ENCODE measurements at places on chromosomes 2 and 18.
A peak's percentile ranks its signal among the peaks of the same experiment; 100 is the strongest.

DNA sequence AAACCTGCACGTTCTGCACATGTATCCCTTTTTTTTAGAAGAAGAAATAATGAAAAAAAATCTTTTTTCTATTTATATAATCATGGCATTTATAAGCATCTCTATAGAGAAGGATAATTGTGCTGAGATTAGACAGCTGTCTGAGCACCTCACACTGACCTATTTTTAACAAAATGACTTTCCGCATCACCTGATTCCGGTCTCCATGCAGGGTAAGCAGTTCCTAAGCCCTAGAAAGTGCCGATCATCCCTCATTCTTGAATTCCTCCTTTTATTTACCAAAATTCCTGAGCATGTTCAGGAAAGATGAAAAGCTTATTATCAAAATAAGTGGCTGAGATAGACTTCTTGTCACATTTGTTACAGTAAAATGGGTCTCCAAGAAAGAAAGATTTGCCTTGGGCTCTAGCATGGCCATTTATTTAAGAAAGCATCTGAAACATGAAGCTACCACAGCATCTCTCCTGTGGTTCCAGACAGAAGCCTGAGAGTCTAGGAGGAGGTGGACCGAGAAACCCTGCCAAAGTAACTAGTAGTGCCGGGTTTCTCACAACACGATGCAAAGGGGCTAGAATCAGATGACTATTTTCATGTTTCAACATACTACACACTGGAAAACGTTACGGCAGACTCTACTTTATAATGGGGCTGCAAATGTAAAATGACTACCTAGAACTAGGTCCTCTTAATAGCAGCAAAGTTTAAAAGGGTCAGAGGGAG lies 670 bp downstream of the GKN1 start:
- DNase-seq: no peak

DNA sequence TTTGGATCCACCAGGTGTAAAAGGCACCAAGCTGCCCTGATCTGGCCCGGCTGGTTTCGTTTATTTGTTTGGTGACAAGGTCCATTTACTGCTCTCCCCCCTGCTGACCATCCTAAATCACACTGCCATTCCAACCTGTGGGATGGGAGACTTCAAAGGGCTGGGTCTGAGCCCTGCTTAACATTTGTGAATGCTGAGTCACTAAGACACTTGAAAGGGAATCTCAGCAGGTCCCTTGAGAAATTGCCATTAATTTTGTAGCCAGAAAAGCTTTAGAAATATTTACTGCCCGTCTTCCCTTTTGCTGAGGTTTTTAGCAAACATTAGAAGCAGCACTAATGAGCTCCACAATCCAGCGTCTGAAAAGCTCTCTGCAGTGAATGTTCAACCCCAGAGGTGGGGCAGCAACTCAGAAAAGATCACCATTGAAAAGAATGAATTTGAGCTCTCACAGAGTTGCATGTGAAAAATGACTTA lies 133.8 kb downstream of the ARL4C start:
- DNase-seq: peak; percentile 55

DNA sequence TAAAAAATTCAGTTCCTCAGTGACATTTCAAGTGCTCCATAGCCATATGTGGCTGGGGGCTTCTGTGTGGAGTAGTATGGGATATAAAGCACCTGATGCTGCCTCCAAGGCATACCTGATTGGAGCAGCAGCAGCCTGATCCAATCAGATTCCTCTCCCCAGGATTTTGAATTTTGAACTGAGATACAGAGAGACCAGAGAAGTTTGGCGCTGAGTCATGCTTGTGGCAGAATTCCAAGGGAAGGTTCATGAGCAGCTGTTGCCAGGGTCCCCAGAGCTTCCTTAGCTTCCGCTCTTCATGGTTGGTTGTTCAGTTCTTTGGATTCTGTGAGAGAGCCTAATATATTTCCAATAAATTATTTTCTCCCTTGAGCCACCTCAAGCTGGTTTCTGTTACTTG lies 29.0 kb upstream of the CFAP36 start:
- DNase-seq: peak; percentile 53

DNA sequence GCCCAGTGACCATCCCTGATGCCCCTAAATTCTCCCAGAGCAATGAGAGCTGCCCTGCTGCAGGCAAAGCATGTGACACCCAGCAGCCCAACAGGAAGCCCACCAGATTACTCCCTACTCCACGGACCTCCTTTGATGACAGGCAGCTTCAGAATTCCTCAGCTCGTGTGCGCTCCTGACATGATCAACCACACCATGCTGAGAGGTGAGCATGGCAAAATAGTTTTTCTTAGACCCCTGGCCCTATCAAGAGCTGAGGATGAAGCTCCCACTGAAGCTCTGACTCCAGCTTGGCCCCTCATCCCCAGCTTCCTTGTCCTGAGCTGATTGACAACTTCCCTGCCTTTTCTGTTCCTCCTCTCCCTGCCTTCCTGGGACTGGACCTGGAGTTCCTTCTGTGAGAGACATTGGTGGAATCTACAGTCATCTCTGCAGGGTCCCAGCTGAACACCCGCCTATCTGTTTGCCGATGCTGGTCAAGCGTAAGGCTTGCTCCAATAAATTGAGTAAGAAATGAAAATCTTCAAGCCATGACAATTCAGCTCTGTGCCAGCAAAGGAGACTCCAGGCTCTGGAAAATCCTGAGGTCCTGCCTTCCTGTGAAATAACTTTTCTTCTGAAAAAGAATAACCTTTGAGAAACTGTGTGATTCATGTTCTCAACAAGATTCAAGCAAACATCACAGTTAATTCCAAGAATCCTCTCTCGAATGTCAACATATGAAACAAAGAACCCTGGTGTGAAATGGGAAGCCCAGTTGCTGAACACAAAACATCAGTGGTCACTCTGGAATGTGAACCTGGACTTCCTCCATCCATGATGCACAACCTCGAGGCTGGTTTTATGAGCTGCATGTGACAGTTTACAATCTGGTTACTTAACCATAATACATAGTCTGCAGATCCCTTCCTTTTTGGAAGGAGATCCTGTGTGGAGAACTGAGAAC lies 201.1 kb downstream of the SPP2 start:
- DNase-seq: peak; percentile 92

- DNase-seq: no peak
Observed at GRCh38 chr18:59150236-59150635, 10.6 kb downstream of the SEC11C start.

DNA sequence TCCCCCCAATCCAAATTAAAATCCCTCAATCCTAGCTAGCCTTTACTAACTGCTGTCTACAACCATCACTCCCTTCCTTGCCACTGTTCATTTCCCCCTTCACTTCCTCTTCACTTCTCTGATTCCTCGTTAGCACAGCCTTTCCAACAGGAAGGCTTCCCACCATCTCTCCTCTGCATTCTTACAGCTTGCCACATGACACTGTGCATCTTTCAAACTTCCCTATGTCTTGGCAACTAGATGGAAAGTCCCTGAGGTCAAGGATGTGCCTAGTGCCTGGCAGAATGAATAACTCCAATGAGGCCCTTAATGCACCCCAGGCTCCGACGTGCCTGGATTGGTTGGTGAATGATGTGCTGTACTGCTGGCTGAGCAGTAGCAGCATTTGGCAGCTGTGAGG lies 15.2 kb downstream of the SAP130 start:
- no peak for DNase-seq

DNA sequence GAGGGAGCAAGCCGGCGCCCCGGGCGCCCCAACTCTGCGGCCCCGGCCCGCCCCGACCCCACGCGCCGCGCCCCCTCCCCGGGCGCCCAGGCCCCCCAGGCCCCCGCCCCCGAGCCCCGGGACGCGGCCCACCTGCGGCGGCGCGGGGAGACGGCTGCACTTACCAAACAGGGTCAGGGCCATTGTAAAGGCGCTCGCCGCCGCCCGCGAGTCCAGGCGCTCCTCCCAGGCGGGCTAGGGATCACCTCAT lies 526 bp downstream of the CHN1 start:
- no peak for DNase-seq

DNA sequence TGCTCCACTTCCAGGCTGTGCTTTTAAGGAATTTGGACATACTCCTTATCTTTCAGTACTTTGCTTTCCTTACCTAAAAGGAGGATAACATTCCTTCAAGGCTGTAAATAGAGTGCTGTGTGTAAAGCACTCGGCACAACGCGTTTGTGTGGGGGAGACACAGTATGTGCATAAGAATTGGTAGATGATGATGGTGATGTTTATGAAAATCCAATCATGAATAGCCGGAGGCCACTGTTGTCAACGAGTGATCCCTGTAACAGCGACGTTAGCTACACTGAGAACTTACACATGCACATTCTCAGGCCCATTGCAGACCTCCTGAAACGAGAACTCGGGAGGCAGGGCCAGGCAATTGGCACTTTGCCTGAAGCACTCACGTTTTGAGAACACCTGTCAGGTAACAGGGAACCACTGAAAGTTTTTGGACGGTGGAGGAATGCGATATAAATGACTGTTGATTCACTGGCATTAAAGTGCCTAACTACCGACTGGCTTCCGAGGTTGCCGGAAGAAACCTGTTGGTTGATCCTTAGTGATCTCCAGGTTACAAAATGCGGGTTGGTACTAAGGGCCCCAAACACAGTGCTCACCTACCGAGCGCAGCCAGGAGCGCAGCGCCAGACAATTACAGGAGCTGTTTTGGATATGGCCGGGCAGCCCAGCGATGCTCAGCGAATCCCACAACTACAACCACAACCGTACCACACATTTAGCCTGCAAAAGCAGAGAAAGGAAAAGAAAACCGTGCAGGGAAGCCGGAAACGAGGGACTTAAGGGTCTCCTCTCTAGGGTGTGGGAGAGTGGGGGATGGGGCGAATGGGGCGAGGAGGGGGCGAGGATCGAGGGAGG lies 1.0 kb upstream of the MAP4K4 start:
- DNase-seq: no peak

DNA sequence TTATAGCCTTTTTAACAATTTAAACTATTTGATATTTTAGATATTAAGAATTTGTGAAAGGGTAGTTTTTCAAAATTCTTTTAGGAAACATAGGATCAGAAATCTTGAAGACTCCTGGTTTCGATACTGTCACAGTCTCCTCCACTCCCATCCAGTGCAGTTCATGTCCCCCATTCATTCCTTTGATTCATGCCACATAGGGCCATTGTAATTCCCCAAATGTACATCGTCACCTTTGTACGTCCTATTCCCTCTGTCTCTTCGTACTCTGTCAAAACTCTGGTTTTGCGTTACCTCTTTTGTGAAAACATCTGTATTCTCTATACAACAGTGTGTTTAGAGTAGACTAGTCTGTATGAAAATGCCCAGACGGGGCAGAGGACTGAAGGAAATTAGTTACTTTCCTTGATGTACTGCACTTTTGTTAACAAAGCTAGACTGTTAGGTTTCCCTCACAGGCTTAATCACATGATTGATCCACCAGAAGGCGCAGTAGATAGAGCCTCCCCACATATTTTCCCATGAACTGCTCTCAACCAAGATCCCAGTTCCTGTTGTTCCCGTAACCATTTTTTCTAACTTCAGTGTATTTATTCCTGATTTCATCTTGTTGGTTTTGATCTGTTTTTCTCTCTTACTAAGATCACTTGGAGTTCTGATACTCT lies 2.5 kb downstream of the MRPL35 start:
- DNase-seq: peak; percentile 20

- DNase-seq: no peak
Observed at GRCh38 chr2:155368934-155369333, 670.4 kb downstream of the KCNJ3 start.

- DNase-seq: no peak
Observed at GRCh38 chr2:203853722-203854121, 13.8 kb upstream of the CTLA4 start.

DNA sequence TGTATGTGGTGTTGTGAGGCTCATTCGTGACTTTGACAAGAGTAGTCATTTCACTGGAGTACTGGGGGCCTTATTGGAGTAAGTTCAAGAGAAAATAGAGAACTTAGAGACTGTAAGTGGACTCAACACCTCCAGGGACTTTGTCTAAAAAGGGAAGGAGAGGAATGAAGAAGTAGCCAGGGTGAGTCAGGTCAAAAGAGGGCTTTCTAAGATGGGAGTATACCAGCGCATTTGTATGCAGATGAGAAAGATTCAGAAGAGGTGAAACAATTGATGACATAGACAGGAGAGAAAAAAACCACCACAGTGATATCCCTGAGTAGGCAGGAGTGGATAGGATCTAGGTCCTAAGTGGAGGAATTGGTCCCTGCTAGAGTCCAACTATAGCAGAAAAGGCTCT lies 246.8 kb downstream of the IKZF2 start:
- DNase-seq: no peak

GRCh38 chr2:168230389-168230788 lies 17.0 kb downstream of the STK39 start:
- no peak for DNase-seq

GRCh38 chr2:230668184-230668938 lies 44.3 kb upstream of the CAB39 start:
- DNase-seq: no peak

DNA sequence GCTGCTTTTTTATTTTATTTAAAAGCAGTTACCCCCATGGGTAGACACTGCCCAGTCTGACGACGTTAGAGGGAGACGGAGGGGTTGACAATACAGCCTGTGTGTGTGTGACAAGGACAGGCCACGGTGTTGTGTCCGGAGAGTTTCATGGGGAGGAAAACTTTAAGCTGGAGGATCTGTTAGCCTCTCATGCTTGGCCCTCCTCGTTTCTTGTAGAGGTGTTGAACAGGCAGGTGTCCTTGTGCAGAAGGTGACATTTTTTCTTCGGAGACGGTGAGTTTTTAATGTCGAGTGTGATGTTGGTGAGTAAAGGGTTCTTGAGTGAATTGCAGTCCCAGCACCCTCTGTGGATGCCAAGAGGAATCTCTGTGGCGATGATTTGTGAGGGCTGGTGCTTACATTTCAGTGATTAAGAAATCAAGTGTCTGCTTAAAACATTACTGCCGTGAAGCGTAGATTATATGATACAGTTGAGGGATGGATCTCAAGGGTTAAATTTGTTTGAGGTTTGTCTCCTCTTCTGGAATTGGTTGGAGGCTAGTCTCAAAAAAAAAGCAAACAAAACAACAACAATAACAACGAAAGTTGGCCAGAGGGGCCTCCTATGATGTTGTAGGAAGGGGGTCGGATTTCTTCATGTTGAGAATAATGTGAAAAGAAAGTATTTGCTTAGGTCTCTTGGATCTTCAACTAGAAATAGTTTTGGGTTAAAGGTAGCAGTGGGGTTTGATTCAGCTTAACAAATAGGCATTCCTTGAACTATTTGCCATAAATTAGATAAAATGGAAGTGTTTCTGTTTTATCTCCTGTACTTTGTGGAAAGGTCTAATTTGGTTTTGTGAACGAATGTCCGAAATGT lies 1.6 kb downstream of the NCOA1 start:
- no peak for DNase-seq

GRCh38 chr2:221518935-221519625 lies 53.0 kb downstream of the EPHA4 start:
- no peak for DNase-seq

Data from AG08395 (cell line).